ENCODE measurements at places on chromosomes 1 and 21. TPM values are rescaled to one million over a fixed set of nuclear protein-coding genes. Genes with fewer than 3 reads are reported as not detected.

Gene DIO1
- not detected for total RNA-seq

Gene RASSF5
- 0.50 TPM for total RNA-seq

Gene KCNJ9
- not detected for total RNA-seq

Gene TMPRSS3
- not detected for total RNA-seq

Gene LCE1B
- total RNA-seq, result not detected

Gene JAM2
- 1.00 TPM for total RNA-seq

Gene CNKSR1
- 0.22 TPM for total RNA-seq
